Activated naive CD4-positive, alpha-beta T cell treated with Interleukin-2 at 50 U/mL for 16 hours (primary cell): ENCODE measurements at places on chromosomes 3 and 15.

DNA sequence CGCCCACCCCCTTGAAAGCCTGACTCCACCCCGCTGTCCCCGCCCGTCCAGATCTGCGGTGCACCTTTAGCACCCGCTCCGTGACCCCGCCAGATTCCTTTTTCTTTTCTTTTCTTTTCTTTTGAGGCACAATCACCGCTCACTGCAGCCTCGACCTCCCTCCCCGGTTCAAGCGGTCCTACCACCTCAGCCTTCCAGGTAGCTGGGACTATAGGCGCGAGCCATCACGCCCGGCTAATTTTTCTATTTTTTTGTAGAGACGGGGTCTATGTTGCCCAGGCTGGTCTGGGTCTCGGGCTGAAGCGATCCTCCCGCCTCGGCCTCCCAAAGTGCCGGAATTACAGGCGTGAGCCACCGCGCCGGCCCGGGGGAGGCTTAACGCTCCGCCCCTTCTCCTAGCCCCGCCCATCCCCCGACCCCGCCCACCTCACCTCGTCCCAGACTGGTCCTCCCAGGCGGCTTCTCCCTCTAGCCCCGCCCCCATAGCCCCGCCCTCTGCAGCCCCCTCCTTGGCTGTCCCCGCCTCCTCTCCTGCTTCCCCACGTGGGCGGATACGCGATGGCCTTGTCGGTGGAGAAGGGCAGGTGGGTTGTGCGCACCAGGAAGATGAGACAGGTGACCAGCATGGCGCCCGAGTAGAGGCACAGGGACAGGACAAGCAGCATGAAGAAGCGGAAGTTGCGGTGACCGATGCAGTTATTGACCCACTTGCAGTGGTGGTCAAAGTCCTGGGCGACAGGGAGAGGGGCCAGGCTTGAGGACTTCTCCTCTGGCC is 3.2 kb downstream of the ZDHHC19 start:
- peak; percentile 54 for DNase-seq

GRCh38 chr3:45966950-45967640 is 23.8 kb downstream of the CXCR6 start:
- DNase-seq: no peak

DNA sequence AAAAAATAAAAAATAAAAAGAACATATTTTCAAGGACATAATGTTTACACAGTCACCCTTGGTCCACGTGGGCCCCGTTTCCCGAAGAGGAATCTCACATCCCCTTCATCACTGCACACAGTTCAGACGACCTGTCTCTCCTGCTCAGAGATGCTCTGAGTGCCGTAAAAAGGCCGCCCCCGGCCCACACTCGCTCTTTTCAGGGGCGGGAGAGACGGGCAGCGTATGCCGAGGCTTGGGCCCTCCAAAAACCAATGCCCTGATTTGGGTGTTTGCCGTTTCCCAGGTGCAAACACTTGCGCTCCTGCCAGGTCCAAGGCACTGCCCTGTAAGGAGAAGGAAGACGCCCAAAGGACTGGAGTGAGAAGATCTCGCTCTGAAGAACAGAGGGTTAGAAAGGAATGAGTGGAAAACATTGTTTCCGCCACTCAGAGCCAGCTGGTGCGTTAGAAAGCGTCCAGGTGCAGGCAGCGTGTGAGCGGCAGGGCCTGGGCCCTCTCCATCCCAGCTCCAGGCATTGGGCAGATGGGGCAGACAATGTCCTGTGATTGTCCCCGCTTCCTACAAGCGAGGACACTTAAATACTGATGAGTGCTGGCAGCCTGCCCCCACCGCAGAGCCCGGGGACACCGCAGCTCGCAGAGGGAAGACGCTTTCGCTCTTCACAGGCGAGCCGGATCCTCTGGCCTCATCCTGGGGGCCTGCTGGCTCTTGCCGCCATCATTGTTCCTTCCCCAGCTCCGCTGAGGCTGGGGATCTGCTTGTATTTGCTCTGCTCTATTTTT is 53.2 kb downstream of the NIPA2 start:
- DNase-seq: no peak

DNA sequence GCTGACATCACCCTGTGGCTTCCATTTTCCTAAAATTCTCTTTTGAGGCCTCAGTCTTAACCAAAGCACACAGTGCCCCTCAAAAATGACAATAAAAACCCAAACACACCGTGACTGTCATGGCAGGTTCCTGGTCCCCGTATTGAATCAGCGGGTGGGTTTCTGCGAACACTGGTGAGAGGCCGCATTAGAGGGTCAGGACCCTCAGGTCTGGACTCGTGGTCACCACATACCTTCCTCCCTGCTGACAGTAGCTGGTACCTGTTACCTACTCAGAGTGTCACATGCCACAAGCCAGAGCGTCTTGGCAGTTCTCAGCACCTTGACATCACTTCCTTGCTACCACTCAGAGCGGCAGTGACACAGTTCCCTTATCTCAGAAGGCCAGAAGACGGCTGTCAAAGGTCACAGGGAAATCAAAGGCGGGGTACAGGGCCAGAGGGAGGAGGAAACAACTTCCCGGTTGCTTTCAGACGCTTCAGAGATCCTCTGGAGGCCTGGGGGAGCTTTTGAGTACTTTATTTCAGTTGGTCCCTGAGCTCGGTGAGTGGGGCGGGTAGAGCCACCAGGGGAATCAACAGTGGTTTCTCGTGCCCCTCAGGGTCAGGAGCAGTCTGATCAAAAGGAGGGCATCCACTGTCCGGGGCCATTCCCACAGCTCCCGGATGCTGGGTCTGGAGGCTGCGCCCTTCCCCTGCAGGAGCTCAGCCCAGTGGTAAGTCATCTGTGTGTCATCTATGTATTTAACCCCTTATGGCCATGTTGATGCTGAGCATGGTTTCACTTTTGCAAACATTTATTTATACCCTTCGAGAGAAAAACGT is at the start of the genes CCR5AS and CCRL2:
CCR5AS (minus strand) TSS at position 279 of the 824 bp plus-strand sequence.
CCRL2 (plus strand) TSS at position 472 of the 824 bp plus-strand sequence. CDS start 821 bp downstream, outside the sequence.
- peak; percentile 24 for DNase-seq

- DNase-seq: no peak
Observed at GRCh38 chr15:90343302-90343790, 8.7 kb upstream of the ZNF774 start.

GRCh38 chr3:11643605-11644087 is at the start of gene VGLL4:
TSS of gene VGLL4 (minus strand) at chr3:11643915. CDS start at chr3:11643518, 397 bp downstream.
- DNase-seq: peak; percentile 70

GRCh38 chr3:47425959-47426358 is 45.1 kb downstream of the PTPN23 start:
- no peak for DNase-seq

DNA sequence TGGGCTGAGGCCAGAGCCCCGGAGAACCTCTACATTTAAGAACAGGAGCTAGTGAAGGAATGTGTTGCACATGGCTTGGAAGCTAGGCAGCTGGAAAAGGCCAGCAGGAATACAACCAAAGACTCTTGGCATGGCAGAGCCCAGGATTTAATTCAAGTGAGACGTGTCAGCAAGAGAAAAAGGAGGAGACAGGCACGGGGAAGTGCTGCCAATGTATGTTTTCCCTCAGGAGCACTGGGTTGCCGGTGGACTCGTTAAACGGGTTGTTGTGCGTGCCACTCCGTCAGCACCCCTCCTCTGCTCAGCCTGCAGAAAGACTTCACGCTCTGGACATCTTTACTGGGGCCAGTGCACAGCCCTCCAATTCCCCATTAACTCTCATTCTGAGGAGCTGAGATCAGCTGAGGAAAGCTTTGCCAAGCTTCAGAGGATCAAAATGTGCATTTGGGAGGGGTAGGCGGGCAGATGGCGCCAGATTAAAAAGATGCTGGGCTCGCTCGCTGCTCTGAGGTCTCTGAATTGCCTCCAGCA is 103.7 kb downstream of the PDZRN3 start:
- no peak for DNase-seq

DNA sequence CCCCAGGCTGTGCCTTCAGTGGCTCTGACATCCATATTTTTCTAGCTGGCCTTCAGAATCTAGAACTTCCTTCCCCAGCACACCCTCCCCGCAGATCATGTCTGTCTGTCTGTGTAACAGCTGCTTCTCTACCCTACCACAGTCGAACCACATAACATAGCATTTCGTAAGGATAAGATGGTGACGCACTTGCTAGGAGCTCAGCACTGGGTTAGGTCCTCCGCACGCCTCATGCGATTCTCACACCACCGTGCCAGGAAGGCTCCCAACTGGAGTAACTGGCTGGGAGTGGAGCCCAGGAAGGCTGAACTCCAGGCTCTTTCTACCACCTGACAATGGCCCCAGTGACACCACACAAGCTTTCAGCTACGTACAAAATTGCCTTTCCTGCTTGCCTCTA is 168.6 kb downstream of the STT3B start:
- DNase-seq: no peak

GRCh38 chr3:162171970-162172369 is 675.4 kb downstream of the OTOL1 start:
- no peak for DNase-seq

- DNase-seq: no peak
Observed at GRCh38 chr3:114451561-114452018, 157.8 kb downstream of the TIGIT start.

- peak; percentile 32 for DNase-seq
Observed at GRCh38 chr3:42080453-42080872, 10.7 kb upstream of the TRAK1 start.

GRCh38 chr3:141422961-141423582 is 54.8 kb downstream of the ZBTB38 start:
- DNase-seq: no peak

- no peak for DNase-seq
Observed at GRCh38 chr3:4416961-4417360, 50.1 kb downstream of the SUMF1 start.

DNA sequence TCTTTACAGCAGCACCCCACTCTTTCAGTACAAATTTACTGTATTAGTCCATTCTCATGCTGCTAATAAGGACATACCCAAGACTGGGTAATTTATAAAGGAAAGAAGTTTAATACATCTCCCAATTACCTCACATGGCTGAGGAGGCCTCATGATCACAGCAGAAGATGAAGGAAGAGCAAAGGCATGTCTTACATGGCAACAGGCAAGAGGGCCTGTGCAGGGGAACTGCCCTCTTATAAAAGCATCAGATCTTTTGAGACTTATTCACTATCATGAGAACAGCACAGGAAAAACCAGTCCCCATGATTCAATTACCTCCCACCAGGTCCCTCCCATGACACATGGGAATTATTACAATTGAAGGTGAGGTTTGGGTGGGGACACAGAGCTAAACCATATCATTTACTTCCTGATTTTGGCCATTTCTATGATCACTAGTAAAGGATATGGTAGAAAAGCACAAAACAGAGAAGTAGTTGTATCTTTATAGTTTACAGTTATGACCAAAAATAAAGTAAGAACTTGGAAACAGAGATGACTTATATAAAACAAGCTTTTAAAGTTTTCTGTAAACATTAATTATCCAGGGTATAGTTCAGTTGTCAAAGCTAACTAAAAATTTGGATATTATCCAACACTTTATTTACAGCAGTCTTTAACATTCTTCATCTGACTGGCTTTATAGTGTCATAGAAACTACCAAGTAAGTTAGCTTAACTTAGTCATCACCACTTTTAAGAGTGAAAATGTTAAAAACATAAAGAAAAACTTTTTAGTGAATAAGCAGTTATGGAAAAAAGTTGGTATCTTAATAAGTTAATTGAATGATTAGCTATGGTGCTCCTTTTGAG is 40.2 kb downstream of the P2RY1 start:
- DNase-seq: no peak

DNA sequence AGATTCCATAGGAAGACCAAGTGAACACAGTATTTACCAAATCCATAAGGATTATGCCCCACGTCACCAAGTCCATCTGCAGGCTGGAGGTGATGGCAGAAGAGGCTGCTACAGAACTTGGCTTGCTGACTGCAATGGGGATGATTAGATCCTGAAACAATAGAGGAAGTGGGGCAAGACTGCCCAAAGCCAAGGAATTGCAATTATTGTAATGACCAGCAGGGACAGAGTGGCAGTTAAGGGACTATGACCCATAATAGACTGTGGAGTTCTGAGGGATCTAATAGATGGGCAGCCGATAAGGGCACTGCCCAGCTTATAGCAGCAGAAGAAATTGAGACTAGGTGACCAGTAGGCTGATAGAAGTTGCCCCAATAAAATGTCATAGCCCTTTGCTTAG is 108.4 kb downstream of the MINAR1 start:
- DNase-seq: no peak

- DNase-seq: no peak
Observed at GRCh38 chr15:58873267-58873666, 60.2 kb downstream of the SLTM start.

DNA sequence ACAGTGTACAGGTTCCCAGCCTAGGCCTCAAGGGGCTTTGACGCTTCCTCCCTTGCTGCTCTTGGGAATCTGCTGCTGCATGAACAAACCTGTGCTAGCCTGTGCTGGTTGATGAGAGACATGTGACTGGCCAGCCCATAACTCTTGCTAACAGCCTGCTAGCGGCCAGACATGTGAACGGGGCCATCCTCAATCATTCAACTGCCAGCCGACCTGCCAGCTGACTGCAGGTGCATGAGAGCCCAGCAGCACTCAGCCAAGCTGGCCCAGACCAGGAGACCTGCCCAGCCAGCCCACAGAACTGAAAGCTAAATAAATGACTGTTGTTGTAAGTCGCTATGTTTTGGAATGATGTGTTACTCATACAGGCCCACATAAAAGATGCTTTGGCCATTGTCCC is 82.4 kb upstream of the DLG1 start:
- DNase-seq: no peak

DNA sequence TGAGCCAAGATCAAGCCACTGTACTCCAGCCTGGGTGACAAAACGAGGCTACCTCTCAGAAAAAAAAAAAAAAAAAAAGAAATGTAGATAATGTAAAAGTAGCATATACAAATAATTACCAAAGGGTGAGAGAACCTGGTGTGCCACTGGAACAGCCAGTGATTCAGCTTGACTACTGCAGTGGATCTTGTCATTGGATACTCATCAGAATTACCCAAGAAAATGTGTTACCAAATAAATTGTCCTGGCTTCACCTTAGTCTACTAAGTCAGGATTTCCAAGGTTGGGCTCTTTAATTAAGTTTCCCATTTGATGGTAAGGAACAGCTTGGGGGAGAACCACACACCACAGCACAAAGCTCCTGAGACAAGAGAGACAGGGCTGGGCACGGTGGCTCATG is 1.5 kb downstream of the NICN1 start:
- no peak for DNase-seq
